Stimulated activated CD8-positive, alpha-beta memory T cell treated with anti-CD3 and anti-CD28 coated beads, Interleukin-4, amount 100 ng/mL, for 1 hour (primary cell): ENCODE measurements at places on chromosomes 1 and 21.

DNA sequence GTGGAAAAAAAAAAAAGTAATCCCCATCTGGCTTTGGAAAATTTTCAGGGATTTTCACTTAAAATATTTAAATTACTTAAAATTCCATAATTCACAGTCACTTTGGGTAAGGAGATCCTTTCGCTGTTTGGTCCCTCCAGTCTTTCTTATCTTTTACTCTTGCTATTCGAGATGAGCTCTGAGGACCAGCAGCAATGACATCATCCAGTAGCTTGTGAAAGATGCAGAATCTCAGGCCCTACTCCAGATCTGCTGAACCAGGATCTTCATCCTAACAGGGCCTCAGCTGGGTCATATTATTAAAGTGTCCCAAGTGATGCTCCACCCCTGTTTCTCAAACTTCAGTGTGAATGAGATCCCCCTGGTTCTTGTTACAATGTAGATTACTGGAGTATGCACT is 46.9 kb upstream of the PLXNA2 start:
- DNase-seq: no peak

DNA sequence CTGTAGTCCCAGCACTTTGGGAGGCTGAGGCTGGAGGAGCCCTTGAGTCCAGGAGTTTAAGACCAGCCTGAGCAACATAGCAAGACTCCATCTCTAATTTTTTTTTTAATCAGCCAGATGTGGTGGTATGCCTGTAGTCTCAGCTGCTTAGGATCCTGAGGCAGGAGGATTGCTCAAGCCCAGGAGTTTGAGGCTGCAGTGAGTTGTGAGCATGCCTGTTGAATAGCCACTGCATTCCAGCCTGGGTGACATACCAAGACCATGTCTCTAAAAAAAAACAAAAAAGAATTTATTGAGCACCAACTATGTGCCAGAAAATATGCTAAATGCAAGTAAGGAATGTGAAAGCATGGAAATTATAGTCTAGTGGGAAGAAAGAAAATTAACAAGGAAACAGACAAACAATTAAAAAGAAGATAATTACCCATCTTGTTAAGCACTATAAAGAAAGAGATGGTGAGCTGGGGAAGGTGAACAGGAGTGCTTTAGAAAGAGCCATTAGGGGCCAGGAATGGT is 104.0 kb upstream of the ZNF678 start:
- no peak for DNase-seq

GRCh38 chr1:112674986-112675727 is 698 bp downstream of the MOV10 start:
- no peak for DNase-seq

DNA sequence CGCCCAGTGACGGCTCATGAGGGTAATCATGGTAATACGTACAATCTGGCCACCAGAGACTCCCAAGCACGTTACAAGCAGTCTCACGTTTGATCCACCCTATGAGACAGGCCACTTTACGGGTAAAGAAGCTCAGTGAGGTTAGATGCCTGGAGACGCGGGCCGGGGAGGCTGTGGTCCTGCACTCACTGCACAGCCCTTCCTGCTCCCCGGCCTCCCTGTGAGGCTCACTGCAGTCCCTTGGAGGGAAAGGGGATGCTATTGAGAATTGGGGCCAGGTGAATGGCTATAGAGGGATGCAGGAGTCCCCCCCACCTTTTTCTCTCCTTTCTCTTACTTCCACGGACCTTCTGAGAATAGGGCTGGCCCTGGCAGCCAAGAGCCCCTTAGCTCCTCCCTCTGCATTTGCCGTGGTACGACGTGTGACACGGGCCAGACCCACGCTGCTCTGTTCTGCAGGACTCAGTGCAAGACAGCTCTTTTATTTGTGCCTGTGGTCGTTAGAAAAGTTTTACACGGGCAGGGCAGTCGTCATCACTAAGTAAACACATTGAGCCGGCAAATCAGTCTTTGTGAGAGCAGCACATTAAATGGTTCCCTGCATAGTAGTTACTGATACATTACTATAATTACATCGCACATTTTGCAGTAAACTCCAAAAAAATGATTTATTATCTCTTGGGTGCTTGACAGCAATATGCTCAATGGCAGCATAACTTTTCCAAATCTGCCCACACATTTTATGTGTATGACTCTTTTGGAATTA is 18.8 kb downstream of the KIF26B start:
- no peak for DNase-seq

DNA sequence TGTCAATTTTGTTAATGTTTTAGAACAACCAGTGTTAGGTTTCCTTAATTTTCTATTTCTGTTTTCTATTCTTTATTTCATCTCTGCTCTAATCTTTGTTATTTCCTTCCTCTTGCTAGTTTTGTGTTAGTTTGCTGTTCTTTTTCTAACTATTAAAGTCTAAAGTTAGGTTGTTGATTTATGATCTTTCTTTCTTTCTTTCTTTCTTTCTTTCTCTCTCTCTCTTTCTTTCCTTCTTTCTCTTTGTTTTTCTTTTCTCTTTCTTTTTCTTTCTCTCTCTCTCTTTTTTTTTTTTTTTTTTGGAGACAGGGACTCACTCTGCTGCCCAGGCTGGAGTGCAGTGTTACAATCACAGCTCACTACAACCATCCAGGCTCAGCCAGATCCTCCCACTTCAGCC is 17.4 kb upstream of the KLF18 start:
- no peak for DNase-seq

GRCh38 chr1:222813866-222814535 is 838 bp upstream of the DISP1 start:
- no peak for DNase-seq

DNA sequence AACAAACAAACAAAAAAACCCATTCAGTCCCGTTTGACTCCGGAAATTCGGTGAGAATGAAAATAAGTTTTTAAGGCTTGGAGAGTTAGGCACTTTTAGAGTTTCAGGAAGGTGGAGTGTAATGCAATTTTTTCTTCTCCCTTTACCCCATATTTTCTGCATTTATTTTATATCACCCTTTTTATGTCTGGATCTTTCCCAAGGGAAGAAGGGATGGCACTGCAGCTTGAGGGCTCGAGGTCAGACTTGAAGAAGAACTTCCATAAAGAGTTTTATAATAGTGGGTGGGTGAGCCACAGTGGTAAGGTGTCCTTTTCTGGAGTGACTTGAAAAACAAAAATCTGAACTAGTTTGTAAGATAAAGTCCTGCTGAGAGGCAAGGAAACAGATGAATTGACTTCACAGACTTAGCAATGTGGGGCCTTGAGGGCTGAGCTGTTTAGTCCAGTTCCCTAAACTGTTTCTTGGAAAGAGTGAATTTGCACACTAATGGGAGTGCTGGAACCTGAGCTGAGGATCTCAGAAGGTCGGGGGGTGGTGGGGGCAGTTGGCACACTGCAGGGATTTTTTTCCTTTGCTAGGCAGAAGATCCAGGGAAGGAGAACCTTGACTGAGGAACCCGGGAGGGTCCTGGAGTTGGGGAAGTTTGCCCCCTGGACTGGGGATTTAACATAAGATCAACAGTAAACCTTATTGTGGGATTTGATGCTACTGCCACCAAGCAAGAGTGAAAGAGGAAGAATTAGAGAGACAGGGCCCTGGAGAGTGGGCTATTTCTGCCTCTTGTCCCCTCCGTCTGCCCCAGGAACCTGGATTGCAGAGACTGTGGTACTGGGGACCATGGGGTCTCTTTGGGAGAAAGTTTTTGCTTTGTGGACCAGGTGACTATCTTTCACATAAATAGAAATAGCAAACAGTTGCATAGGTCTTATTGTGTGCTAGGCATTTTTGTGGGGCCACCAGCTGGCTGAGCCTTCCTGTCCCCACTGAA is 1.8 kb upstream of the MEX3A start:
- DNase-seq: no peak

GRCh38 chr1:179872558-179872957 is 5.0 kb downstream of the TOR1AIP2 start:
- DNase-seq: no peak

- DNase-seq: no peak
These were observed 31.6 kb downstream of the KRTAP20-3 start for GRCh38 chr21:30674312-30674711.

GRCh38 chr1:9128166-9128519 is 759 bp downstream of the GPR157 start:
- no peak for DNase-seq

GRCh38 chr1:210428696-210429095 is 100.0 kb downstream of the HHAT start:
- DNase-seq: no peak
